ENCODE measurements at places on chromosomes 1 and 21. TPM values are rescaled to one million over a fixed set of nuclear protein-coding genes. Genes with fewer than 3 reads are reported as not detected.

- no peak for DNase-seq
Observed at GRCh38 chr1:17576519-17576853, 37.0 kb downstream of the ARHGEF10L start.

DNA sequence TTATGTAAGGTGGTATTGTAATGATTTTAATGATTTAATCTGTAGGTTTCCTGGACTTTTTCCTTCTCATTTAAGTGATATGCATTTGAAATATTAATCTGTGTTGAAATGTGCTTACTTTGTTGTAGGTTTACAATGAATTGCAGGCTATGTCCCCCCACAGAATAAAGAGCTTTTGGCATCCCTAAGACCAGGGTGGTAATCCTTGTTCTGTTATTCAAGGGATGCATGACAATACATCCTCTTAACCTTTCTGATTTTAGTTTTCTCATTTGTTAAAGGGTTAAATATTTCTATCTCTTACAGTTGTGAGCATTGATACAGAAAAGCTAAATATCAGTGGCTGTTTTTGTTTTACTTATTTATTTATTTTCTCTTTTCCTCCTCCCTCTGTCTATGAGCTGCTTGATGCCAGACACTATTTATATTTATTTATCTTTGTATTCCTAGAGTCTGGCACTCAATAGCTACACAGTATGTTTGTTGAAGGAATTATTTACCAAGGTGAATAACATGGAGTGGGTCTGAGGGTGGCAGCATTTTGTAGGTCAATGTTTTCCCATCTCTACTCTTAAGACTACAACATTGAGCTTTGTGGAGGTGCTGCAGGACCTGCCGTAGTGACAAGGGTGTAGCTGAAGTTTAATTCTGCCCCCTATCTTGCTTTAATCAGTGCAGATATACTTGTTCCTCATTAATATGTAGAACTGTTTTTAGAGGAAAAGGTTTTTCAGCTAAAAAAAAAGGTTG, 19.9 kb upstream of the ADGRL2 start:
- no peak for DNase-seq

- DNase-seq, result peak; percentile 86
Observed at GRCh38 chr1:10639011-10639774, 157.3 kb downstream of the CASZ1 start.

Gene PLCH2
- 0.21 TPM for total RNA-seq
